ENCODE measurements at places on chromosomes 16 and 17.

DNA sequence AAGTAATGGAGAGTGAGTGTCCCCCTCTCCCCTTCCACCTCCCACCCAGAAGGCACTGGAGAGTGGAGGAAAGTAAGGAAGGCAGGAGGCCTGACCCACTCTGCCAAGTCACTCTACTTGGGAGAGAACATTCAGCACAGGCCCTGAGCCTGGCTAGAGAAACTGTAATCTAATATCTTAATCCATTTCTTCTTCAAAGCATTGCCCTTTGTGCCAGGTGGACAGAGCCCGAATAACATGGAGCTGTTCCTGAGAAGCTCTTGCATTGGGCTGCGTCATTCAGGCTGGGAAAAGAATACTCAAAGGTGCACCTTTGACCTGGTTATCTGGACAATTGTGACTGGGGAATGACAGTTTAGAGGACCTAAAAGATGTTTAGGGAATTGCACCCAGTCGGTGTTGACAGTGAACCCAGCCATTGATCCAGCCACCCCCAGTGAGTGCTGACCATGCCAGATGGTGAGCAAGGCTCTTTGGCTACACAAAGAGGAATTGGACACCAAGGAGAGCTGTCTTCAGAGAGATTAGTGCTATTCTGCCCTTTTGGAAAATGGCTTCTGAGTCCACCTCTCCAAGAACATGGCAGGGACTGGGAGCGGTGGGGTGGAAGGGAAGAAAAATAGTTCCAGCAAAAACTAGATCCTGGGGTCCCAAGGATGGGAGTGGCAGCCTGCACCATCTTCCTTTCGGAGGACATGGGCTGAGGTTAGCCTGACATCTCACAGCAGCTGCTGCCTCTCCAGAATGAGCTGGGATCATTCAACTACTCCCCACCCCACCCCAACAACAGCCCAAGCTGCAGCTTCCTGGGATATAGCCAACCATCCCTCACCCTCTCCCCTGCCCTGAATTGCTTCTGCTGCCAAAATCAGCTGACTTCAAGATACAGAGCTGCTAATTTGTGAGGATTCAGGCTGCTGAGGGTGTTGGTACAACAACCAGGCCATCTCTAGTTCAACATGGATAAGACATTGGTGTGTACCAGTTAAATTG lies 11.6 kb upstream of the NOG start:
- no peak for DNase-seq

DNA sequence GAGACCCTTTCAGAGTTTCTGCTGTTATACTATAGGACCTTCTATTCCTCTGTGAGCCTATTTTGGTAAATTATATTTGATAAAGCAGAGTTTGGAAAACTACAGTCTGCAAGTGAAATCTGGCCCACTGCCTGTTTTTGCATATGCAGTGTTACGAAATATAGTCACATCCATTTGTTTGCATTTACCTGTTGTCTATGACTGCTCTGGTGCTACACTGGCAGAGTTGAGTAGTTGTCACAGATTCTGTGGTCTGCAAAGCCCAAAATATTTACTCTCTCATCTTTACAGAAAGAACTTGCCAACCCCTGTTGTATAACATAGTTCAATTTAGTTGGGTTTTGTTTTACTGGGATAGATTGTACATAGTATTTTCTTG lies 42.3 kb downstream of the TNRC6A start:
- no peak for DNase-seq

GRCh38 chr16:3027983-3028715 lies 4.3 kb downstream of the THOC6 start:
- peak; percentile 98 for DNase-seq

DNA sequence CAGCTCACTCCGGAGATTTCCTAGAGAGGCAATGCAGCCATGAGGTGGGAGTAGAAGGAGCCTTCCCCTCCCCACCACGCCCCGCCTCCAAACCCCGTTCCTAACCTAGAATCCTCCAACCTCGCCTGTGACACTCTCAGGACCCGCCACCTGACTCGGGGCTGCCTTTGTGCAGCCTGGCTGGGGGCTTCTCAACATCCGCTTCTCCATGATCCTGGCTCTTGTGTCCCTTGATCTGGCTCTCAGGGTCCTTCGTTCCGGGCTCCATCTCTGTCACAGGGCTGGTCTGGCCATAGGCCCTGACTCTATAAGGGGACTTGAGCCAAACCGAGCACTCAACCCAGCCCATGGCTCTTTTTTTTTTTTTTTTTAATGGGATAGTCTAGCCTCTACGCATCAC lies 24.3 kb downstream of the CDRT15 start:
- DNase-seq: no peak

- no peak for DNase-seq
Observed at GRCh38 chr16:84514295-84514873, 9.9 kb upstream of the MEAK7 start.

DNA sequence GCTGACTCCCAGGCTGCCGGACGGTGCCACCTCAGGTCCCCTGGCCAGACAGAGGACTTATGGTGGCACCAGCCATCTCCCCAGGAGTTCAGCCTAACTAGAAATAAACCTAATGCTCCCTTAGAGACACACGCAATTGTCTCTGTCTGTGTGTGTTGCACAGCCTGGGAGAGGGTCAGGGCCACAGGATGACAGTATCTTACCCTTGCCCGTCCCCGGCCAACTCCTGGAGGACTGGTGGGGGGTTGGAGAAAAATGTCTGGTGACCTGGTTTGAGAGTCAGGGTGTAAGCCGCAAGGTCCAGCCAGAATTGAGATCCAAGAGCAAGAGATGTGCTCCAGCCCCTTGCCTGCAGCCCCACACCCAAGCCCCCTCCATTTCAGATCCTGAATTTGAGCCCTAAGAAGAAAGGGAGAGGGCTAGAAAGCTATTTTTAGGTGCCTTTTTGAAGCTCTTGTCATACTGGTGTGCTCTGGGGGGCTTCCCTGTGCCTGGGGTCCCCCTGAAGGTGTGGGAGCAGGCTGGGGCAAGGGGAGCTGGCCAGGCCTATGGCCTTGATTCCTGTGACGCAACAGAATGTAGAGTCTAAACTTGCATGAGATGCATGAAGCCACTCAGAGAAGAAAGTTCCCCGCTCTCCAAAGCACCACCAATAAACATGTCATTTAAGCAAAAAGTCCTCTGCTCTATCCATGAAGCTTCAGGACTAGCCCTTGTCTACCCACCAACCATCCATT lies 12.9 kb downstream of the ZNF319 start:
- DNase-seq: no peak

DNA sequence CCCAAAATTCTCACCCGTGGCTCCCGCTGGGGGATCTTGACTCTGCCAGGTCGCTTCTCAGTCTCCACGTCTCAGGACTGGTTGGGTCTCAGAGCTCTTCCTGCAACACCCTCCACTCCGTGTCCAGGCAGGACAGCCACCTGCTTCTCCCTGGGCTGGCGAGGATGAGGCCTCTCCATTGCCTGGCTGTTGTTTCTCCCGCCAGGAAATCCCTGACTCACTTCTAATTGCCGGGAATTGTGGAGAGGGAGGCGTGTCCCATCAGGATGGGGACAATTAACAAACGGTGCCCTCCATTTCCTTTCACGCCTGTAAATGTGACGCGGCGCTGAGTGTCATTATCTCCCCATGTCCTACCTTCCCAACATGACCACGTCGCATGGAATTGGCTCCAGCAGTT lies 204.5 kb downstream of the RBFOX3 start:
- no peak for DNase-seq

- DNase-seq: no peak
Observed at GRCh38 chr16:52456368-52456767, 90.6 kb downstream of the TOX3 start.

GRCh38 chr16:12582696-12583095 lies 221.0 kb downstream of the CPPED1 start:
- no peak for DNase-seq

- no peak for DNase-seq
Observed at GRCh38 chr16:84308120-84308519, 13.4 kb downstream of the WFDC1 start.

GRCh38 chr17:32852811-32853210 lies 24.1 kb downstream of the MYO1D start:
- no peak for DNase-seq

DNA sequence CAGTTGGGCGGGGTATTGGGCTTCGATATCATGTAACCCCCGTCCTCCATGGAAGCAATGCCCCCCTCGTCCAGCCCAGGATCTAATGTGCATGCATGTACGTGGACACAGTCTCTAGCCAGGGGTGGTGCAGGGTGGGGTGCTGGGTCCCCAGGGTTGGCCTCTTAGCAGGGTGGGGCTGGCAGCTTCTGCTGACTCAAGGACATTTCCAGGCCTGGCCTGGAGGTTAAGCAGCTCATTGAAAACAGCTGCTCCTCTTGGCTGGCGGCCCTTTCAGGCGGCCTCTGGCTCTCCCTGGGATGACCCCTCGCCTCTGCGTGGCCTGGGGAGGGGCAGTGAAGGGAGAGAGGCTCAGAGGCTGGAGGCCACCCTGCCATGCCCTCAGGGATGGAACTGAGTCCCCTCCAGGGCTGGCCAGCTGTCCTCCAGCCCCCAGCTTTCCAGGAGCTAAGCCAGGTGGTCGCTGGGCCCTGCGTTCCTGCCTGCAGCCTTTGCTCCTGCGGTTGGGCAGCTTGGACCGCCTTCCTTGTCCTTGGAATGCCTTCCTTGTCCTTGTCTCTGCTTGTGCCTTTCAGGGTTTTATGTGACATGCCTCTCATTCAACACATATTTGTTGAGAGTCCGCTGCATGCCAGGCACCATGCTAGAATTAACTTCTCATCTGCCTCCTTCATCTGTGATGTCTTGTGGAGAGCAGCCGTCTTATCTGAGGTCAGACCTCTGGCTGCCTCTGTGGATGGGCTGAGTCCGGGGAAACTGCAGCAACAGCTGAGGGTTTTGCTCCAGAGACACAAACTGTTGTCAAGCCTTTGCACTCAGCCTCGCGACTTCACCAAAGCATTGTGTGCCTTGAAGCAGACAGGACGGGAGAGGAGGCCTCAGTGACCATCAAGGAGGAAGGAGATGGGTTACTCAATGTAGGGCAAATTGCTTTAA lies 26.6 kb downstream of the MRC2 start:
- no peak for DNase-seq

GRCh38 chr17:36609498-36609862 lies 8.1 kb downstream of the MRM1 start:
- no peak for DNase-seq

GRCh38 chr17:79214940-79215604 lies 140.4 kb downstream of the ENGASE start:
- DNase-seq: no peak

GRCh38 chr16:77679901-77680300 lies 42.4 kb upstream of the NUDT7 start:
- no peak for DNase-seq

- no peak for DNase-seq
Observed at GRCh38 chr17:2517539-2517938, 5.9 kb upstream of the METTL16 start.

GRCh38 chr17:50380369-50381259 lies 7.6 kb downstream of the EME1 start:
- no peak for DNase-seq

GRCh38 chr16:1533443-1533951 lies at the start of gene TMEM204:
Gene TMEM204, plus strand, starts transcription at chr16:1533666. Its CDS starts 610 bp downstream, at chr16:1534276.
- no peak for DNase-seq

GRCh38 chr17:80296221-80296620 lies 35.6 kb downstream of the RNF213 start:
- no peak for DNase-seq

Data from D721Med (cell line).